ENCODE measurements at places on chromosomes 7 and 10.

GRCh38 chr7:12690041-12690878, 2.8 kb downstream of the ARL4A start:
- no peak for DNase-seq

GRCh38 chr10:116316503-116316902, 7.7 kb upstream of the CCDC172 start:
- no peak for DNase-seq

DNA sequence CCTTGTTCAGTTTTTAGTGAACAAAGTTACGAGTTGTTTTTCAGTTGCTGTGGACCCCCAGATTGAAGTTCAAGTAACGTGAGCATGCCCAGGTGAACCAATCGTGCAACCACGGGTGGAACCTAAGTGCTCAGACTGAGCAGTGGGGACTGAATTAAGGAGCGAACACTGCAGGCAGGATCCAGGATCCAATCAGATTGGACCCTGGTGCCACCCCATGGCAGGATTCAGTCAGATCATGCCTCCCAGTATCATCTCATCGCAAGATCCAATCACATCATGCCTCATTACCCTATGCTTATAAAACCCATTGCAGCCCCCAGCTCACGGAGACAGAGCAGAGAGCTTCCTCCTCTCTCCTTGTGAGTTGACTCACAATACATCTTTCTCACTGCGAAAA, 80.9 kb downstream of the PFKFB3 start:
- no peak for DNase-seq

- DNase-seq, result no peak
These were observed 134.6 kb upstream of the FGFR2 start for GRCh38 chr10:121732656-121733445.

DNA sequence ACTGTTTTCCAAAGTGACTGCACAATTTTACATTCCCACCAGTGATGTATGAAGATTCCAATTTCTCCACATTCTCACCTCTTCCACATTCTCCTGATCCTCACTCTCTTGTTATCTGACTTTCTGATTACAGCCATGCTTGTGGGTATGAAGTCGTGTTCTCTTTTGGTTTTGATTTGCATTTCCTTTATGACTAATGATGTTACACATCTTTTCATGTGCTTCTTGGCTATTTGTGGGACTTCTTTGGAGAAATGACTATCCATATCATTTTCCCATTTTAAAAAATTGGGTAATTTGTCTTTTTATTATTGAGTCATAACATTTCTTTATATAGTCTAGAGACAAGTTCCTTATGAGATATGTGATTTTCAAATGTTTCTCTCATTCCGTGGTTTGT, 10.5 kb upstream of the GIMAP8 start:
- DNase-seq, result no peak

DNA sequence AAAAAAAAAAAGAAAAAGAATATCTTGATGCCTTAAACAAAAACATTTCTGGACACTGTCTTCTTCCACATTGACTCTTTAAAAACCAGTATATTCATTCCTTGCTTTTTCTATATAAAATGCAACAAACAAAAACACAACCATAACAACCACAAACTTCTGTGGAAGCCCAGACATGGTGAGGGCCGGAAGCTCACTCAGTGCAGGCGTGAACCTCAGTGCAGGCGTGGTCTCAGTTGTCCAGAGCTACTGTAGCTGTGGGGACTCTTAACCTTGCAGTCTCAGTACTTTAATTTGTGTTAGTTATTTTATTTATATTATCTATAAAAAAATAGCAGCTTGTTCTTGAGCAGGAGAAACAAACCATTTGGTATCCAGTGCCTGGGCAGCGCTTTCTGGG, 131.8 kb downstream of the DOCK1 start:
- DNase-seq, result no peak

GRCh38 chr10:51073453-51074237, 642 bp upstream of the PRKG1 start:
- no peak for DNase-seq

- DNase-seq, result no peak
These were observed 3.9 kb upstream of the SAR1A start for GRCh38 chr10:70174058-70174741.

DNA sequence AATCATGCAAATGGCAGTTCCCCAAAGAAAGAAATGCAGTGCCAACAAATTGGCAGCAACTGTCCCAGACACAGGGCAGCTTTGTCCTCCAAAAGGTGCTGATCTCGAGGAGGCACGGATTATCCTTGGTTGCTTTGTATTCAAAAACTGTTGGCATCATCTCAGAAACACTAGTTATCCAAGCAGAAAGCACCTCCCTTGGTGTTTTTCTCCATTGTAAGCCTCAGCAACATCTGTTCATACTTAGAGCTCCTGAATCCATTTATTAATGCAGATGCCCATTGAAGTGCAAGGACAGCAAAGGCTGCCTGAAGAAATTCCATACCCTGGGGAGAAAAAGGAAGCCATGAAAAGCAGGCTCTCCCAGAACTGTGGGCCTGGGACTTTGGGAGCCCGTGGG, 1.1 kb upstream of the NPS start:
- no peak for DNase-seq

DNA sequence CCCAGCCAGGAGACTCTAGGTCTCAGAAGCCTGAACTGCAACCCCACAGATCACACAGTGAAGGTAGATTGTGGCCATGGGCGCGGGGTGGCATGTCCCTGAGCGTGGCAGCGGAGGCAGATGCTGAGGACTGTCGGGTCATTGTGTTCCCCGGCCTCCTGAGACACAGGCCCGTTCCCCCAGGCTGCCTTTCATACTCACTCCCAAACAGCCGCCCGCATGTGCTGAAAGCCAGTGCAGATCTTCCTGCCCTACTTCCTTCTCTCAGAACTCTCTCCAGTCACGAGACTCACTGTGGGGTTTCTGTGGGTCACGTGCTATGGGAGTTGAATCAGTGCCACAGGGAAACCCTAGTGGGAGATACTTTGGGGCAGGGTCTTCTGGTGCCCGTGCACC, 48.0 kb downstream of the ZNF467 start:
- DNase-seq, result no peak

DNA sequence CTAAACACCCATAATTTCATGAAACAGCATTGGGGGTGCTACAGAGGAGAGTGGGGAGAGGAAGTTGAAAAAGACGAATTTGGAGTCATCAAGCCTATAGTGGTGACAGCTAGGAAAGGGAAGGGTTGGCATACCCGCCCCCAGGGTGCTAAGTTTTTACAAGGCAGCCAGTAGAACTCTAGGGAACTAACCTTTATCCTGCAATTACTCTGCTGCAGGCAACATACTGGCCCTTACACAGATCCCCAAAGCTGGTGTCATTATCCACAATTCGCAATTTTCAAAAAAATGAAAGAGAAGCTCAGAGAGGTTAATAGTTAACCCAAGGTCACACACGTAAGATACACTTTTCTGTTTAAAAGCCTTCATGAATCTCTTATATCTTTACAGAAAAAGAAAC, 14.2 kb upstream of the SLC35B4 start:
- DNase-seq, result no peak

- DNase-seq, result no peak
These were observed 181.8 kb upstream of the FERD3L start for GRCh38 chr7:19327018-19327417.

DNA sequence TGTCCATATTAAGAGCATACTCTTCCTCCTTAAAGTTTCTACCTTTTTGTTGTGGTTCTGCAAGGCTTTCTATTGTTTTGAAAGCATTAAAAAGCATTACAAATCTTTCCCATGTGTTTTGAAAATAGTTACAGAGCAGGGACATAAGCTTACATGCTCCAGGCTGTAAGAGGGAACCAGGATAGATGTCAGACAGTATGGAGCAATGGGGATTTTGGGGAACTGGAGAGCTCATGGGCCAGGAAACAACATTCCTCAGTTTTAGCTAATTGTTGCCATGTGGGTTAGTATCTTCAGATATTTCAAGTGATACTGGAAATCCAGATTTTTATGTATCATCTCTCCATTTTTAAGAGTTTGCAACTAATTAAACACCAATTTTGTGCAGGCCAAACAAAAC, 3.5 kb downstream of the MDFIC start:
- peak; percentile 53 for DNase-seq

DNA sequence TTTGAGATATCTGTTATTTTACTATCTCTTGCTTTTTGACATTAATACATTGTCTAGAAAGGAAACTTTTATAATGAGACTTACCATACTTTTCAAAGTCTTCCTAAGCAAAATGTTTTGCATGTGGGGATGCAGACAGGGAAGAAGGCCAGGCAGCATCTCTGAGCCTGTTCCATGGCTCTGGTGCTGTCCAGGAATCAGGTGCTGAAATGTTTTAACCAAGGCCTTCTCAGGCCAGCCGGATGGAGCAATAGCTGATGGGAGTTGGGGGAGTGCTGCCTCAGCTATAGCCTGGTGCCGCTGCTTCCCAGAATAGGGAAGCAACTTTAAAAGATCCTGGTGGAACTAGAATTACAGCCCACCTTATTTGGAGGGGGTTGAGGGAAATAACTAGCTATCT, 38.5 kb downstream of the CRTAC1 start:
- no peak for DNase-seq

DNA sequence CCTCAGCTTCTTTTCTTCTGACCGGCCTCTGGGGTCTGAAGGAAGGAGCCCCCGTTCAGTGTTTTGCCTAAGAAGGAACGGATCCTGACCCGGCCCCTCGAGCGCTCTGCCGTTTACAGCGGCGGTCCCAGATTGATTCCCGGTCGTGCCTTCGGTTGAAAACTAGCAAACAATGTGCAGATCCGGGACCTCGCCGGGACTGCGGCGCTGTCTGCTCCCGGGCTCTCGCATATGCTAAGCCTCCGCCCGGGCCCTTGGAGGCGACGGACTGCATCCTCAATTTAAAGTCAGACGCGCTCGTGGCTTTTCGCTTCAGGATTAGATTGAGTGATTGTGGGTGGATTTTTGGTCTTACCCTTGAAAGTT, 559 bp downstream of the DBF4 start:
- peak; percentile 21 for DNase-seq

GRCh38 chr10:90614631-90615030, 243.2 kb downstream of the HTR7 start:
- DNase-seq, result no peak

DNA sequence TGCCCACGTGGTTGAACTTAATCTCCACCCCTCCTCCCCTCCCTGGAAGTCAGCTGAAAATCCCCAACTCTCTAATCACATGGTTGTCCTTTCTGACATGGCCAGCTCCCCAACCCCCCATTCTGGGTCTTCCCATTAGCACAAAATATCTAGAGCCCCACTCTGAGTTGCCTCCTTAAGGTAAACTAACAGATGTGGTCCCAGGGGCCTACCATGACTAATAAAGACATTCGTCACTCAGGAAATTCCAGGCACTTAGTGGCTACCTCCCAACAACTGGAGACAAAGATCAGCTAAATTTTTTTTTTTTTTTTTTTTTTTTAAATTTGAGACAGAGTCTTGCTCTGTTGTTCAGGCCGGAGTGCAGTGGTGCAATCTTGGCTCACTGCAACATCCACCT, 21.1 kb downstream of the CCDC126 start:
- DNase-seq, result no peak

GRCh38 chr7:107922886-107923285, 31.9 kb downstream of the DLD start:
- DNase-seq, result peak; percentile 37

- DNase-seq, result no peak
These were observed 735.3 kb downstream of the MAGI2 start for GRCh38 chr7:78718212-78718611.
